ENCODE measurements at places on chromosomes 5 and 9.

DNA sequence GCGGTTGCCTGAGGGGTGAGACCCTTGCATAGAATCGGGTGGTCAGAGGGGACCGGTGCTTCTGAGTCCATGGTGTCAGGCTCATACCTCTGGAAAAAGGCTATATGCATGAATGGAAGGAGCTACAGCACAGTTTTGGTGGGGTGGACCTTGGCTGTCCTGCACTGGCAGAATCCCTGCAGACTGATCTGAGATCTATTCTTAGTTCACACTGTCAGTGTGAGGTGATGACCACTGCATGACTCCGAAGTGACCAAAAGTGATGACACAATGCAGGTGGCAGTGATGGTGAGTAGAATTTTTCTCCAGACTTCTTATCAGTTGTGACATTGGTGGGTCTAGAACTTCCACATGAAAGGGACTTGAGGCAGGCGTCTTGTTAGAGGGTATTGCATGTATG is 105.2 kb upstream of the SLC28A3 start:
- DNase-seq, result no peak

- no peak for DNase-seq
Observed at GRCh38 chr5:179623906-179624741, 653 bp upstream of the HNRNPH1 start.

DNA sequence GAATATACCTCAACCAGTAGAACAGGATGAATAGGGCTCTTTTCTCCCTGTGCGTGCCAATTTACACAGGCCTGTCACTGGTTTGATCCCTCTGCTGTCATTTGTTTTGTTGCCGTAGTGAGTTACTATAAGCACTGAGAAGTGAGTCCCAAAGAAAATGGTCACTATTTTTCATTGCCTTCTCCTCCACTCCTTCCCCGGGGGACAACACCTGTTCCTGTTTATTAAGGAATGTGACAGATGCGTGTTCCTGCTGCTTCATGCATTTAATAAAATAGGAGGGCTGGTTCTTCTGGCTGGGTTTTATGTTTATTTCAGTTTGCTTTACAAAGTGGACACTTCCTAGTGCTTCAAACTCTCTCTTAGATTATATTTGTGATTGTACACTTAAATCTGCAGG is 6.4 kb downstream of the THBS4 start:
- no peak for DNase-seq

- DNase-seq, result no peak
Observed at GRCh38 chr9:94911211-94911610, 184.7 kb downstream of the AOPEP start.

- DNase-seq, result no peak
Observed at GRCh38 chr5:153460421-153460820, 30.0 kb upstream of the GRIA1 start.

All from DMS 273 treated with DMSO at 0.1 percent for 48 hours (cell line).